Small intestine (tissue), 16 donors: ENCODE measurements at places on chromosomes 3 and 15. TPM values are rescaled to one million over a fixed set of nuclear protein-coding genes. Genes with fewer than 3 reads are reported as not detected.

GRCh38 chr3:159137949-159138348 lies 336.1 kb downstream of the MFSD1 start:
- no peak for DNase-seq

DNA sequence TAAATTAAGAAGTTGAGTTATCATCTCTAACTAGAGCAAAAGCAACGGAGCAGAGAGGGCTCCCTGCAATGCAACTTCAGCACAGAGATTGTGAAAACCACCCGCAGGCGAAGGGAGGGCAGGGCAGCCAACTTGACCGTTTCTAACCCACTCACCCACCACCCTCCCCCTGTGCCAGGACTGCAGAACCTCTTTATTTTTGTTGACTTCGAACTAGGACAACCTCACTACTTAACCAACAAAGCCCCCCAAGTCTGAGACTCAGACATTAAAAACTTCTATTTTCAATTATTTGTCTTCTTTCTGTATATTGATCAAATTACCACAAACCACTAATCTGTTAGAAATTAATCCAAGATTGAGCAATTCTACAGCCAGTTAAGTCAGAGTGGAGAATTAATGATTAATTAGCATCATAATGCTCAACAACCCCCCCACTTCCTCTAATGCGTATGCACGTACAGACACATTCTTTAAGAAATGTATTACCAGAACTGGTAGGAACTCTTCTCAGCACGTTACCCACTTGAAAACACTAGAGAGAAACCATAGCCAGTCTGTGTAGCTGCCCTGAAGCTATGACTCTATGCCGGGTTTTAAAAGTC lies 2.0 kb downstream of the MGLL start:
- peak; percentile 67 for DNase-seq

- no peak for DNase-seq
Measured at GRCh38 chr3:44159696-44160300, 81.9 kb upstream of the TOPAZ1 start.

GRCh38 chr3:33879540-33879939 lies 81.1 kb downstream of the PDCD6IP start:
- DNase-seq = no peak

The MYH15 gene
- 0.35 TPM for polyA plus RNA-seq

The LAMB2 gene
- polyA plus RNA-seq = 179 TPM

The KBTBD13 gene
- polyA plus RNA-seq = not detected

The ACKR4 gene
- 7.0 TPM for polyA plus RNA-seq

The TNIK gene
- 14.9 TPM for polyA plus RNA-seq

- DNase-seq = peak; percentile 31
Measured at GRCh38 chr3:184284696-184285095, 8.9 kb downstream of the ECE2 start.

DNA sequence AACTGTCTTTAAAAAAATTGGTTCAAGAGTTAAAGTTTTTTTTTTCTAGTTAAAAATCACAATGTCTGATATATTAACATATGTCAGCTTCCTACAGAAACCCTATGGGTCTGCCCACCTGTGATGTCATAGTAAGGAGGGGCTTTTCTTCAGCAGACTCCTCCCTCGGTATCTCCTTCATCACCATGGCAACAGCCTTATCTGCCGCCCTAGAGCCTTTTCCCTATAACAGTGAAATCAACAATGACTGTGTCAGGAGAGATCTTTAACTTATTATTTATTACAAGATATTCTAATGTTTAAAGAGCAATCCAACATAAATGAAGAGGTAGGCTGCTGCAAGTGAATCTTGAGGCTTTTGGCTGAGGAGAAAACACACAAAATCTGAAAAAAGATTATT lies 138.7 kb downstream of the PEX5L start:
- DNase-seq = peak; percentile 7

- no peak for DNase-seq
Measured at GRCh38 chr15:76905855-76906254, 715 bp upstream of the SCAPER start.
